Activated T-helper 1 cell treated with anti-CD3 and anti-CD28 coated beads, Interleukin-12 subunit alpha, Interleukin-12 subunit beta, Interleukin-2, Interleukin-4 antibody, amounts not matched to agents 30 ng/mL and 10 ng/mL and 1 ng/mL, durations not matched to agents 14 hours and 24 hours and 36 hours (primary cell): ENCODE measurements at places on chromosomes 2 and 18.
A peak's percentile ranks its signal among the peaks of the same experiment; 100 is the strongest.

- peak overlapping the region; percentile 17 for H3K27ac ChIP-seq
- H3K36me3 ChIP-seq, result no peaks in the 10 kb centered on the region
- peaks cover 11% of the 10 kb centered on the region for H3K4me1 ChIP-seq
- no peak for DNase-seq
- no peak overlapping the region for H3K4me3 ChIP-seq
Measured at GRCh38 chr18:48698707-48699106, 159.9 kb downstream of the CTIF start.

GRCh38 chr2:143629340-143629739 is 500.1 kb downstream of the ARHGAP15 start:
- no peak overlapping the region for H3K4me3 ChIP-seq
- H3K27me3 ChIP-seq, result no peaks in the 10 kb centered on the region
- H3K36me3 ChIP-seq, result peaks cover 61% of the 10 kb centered on the region
- no peak overlapping the region for H3K27ac ChIP-seq
- peaks cover 24% of the 10 kb centered on the region for H3K4me1 ChIP-seq
- no peak for DNase-seq

DNA sequence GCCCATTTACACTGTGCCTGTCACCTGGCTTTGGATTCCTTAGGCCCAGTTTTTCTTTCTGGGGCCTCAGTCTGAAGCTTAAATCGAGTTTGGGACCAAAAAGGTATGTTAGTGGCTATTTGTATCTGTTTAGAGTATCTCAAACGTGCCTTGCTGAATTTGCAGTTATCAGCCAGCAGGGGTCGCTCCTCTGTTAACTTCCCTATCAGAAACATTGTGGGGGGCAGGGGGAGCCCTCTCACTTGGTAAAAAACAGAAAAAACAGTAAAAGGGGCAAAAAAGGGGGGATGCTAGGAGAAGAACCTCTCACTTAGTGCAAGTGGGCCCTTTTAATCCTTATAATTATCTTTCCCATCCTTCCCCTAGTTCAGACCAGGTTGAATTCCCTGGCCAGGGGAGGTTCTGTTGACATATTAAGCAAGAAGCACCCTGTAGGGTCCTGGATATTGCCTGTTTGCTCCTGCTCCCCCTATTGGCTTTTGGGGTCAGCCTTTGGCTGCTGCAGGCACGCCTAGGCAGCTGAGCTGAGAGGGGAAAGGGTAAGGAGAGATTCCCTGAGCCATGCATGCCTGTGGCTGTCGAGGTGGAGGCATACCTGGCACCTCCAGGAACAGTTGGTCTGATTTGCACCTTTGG is 8.8 kb upstream of the IFIH1 start:
- no peak overlapping the region for H3K27ac ChIP-seq
- peaks cover 12% of the 10 kb centered on the region for H3K4me1 ChIP-seq
- no peak overlapping the region for H3K4me3 ChIP-seq
- peaks cover 5% of the 10 kb centered on the region for H3K36me3 ChIP-seq
- no peak for DNase-seq
- no peaks in the 10 kb centered on the region for H3K27me3 ChIP-seq

GRCh38 chr2:133959066-133959465 is 294.8 kb upstream of the MGAT5 start:
- H3K27me3 ChIP-seq, result peaks cover 12% of the 10 kb centered on the region
- no peak overlapping the region for H3K27ac ChIP-seq
- no peak overlapping the region for H3K4me3 ChIP-seq
- DNase-seq, result no peak

GRCh38 chr18:78957140-78957539 is 22.5 kb upstream of the SALL3 start:
- H3K36me3 ChIP-seq, result no peaks in the 10 kb centered on the region
- H3K27me3 ChIP-seq, result peaks cover 3% of the 10 kb centered on the region
- no peak overlapping the region for H3K4me3 ChIP-seq
- H3K4me1 ChIP-seq, result no peaks in the 10 kb centered on the region
